Stimulated activated CD4-positive, alpha-beta T cell treated with anti-CD3 and anti-CD28 coated beads, Interleukin-12 subunit alpha, Interleukin-12 subunit beta, amount 100 ng/mL, for 24 hours (primary cell): ENCODE measurements at places on chromosomes 2 and 18.
A peak's percentile ranks its signal among the peaks of the same experiment; 100 is the strongest.

GRCh38 chr2:150938527-150938926 lies 323.1 kb downstream of the RBM43 start:
- no peak for DNase-seq

DNA sequence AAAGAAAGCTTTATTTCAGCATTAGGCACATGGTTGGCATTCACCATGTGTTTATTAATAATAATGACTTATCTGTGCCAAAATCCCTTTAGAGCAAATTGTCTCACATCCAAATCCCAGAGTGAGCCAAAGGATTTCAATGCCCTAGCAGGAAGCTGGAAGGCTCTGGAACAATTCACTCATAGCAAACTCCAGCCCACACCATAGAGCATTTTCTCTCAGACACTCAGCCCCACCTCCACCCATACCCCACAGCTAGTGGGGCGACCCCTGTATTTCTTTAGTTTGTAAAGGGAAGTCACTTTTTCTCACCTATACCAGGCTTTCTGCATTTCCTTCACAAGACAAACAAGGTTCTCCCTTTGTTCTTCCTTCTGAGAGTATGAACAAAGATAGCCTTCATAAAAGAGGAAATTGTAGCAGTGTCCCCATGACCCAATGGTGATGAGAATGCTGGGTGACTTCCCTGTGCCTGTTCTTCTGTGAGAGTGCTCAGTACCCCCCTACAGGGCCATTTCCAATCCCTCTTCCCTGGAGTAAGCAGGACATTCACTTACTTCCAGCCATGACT lies 100.1 kb upstream of the APCDD1 start:
- DNase-seq = no peak

DNA sequence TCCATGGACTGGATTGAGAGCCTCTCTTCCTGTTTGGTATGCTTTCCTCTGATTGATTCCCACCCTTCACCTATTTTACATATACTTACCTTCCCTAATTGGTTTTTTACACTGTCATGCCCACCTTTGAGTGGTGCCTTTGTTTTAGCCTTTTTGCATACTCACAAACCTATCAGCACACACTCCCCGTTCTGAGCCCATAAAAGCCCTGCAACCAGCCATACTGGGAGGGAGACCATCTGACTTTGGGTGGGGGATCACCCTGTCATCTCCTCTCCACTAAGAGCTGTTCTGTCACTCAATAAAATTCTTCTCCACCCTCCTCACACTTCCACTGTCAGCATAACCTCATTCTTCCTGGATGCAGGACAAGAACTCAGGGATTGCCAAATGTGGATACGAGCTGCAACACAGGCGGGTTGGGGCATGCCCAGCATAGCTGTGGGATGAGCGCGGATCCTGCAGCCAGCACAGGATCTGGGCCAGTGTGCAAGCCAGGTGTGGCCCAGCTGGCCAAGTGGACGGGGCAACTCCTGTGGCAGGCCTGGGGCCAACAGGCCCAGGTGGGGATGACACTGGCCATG lies 9.4 kb upstream of the MOB1A start:
- no peak for DNase-seq

GRCh38 chr2:76826691-76827090 lies 695.5 kb downstream of the LRRTM4 start:
- DNase-seq = no peak

- DNase-seq = no peak
Measured at GRCh38 chr2:155630760-155631159, 701.8 kb downstream of the NR4A2 start.

DNA sequence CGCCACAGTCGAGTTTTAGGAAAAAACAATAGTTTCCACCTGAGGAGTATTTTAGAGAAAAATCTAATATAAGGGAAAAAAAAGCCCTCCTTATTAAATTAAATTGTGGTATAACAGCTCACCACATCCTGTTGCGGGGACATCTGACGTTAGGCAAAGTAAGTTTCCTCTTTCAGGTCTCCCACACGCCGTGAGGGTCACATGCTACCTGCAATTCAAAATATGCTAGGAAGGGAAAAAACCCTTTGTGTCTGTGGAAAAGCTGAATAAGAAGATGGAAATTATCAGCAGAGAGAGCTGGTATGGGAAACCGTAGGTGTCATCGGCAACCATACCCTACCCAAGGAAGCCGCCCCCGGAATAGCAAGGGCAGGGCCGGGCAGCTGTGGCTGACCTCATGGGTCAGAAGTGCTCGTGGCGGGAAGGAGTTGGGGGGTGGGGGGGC lies 128.0 kb downstream of the NFATC1 start:
- peak; percentile 62 for DNase-seq

- DNase-seq = no peak
Measured at GRCh38 chr2:17475286-17475685, 43.0 kb downstream of the RAD51AP2 start.

DNA sequence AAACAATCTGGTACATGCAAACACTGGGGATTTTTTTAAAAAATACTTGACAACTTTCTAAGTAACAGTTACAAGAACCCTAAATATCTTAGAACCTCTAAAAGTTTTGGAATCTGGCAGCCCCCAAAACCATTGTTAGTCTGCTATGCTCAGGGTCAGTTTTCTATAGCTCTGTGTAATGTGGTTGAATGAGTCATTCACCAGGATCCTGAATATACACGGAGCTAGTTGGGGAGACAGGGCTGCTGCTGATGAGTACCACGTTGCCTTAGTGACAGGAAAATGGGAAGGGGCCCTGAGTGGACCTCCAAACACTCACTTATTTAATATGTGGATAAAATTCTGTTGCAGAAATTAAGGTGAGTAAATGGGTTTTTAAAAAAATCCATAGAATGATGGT lies 36.9 kb upstream of the TANC1 start:
- no peak for DNase-seq

DNA sequence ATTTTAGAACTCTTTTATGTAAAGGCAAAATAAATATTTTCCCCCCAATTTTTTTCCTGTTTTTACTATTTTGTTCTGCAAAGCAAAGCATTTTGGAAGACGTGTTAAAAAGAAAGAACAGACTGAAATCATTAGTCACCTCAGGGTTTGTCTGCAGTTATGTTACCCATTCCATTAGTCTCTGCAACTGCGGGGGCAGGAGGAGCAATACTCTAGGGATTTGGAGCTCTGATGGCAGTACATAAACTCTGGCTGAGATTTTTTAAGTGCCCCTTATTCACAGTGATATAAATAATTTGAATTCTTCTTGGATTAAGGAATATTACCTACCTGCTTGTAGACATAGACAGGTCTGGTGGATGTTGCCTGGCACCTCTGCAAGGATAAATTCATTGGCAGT lies 88.0 kb upstream of the CELF4 start:
- DNase-seq = no peak

GRCh38 chr2:142865924-142866323 lies 11.5 kb upstream of the KYNU start:
- no peak for DNase-seq

DNA sequence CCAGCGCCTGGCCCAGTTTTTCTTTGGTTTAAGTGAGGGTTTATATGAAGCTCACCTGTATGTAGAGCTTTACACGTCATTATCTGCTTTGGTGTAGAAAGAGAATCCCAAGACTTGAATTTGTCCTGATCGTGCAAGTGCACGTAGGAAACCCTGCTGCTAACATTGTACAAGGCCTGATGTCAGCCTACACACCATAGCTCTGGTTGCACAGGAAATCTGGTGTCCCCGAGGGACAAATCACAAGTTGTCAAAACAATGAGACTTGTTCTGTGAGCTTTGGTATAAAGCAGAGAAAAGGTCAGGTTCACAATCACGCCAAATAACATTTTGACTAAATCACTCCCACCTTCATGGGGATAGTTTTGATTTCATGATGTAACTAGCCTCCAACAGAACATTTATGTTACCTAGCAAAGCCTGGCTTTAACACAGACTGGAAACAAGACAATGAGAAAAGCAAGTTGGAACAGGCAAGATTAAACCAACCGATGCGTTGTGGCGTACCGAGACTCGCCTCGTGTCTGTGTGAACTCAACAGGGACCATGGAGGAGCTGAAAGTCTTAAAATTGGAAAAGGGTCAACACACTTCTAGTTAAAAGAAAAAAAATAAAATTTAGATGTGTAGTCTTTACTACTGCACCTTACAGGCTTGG lies 41.4 kb downstream of the ZAP70 start:
- DNase-seq = no peak

DNA sequence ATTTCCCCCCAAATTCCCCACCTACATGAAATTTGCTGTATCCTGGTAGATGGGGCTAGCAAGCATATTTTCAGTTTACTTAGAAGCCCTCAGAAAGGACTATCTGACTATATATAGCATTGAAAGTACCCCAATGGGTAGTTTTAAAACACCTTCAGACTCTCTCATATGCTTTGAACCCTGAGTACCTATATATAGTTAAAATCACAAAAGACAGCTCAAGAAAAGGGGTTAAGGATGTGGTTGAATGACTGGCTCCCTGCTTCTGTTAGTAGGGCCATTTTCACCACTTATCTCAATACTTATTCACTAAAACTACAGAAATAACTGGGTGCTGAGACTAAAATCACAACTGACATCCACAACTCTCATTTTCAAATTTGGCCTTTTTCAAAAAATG lies 18.5 kb downstream of the WDPCP start:
- DNase-seq = no peak

DNA sequence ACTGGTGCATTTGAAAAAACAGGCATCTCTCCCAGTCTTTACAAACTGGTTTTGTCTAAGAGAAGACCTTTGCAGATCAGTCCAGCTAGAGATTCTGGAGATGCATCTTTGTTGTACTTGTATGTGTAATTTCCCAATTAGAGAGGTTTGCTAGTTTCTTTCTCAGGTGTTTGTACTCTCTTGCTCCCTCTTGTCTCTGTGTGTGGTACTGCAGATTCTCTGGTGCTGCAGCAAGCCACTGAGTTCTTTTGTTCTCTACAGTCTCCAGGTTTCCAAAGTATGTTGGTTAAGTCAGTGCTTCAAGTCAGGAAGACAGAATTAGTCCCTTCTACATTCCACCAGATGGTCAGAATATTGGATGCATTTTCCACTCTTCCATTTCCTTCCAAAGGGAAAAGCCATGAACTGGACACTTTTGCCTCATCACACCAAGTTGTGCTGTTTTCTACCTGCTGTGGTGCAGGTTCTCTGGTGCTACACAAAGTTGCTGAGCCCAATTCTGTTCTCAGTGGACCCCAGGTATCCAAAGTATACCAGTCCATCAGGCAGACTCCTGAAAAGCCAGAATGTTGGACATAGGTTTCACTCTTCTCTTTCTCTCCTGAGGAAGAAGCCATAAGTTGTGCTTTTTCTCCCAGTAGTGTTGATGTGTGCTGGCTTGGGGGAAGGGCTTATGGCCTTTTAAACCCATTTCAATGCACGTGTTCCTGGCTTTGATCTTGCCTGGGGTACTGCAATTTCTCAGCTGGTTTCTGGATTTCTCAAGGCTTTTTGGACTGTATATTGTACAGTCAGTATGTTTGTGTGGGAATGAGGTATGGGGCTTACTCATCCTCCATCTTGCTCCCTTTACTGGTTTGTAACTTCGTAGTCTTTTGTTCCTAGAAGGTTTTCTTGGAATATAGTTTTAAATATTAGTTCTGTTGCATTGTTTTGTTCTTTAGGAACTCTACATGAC lies 29.8 kb downstream of the EPC2 start:
- DNase-seq = peak; percentile 11

GRCh38 chr2:124027182-124027581 lies 2.1 kb downstream of the CNTNAP5 start:
- DNase-seq = no peak

GRCh38 chr2:134368009-134368817 lies 114.3 kb downstream of the MGAT5 start:
- DNase-seq = no peak

DNA sequence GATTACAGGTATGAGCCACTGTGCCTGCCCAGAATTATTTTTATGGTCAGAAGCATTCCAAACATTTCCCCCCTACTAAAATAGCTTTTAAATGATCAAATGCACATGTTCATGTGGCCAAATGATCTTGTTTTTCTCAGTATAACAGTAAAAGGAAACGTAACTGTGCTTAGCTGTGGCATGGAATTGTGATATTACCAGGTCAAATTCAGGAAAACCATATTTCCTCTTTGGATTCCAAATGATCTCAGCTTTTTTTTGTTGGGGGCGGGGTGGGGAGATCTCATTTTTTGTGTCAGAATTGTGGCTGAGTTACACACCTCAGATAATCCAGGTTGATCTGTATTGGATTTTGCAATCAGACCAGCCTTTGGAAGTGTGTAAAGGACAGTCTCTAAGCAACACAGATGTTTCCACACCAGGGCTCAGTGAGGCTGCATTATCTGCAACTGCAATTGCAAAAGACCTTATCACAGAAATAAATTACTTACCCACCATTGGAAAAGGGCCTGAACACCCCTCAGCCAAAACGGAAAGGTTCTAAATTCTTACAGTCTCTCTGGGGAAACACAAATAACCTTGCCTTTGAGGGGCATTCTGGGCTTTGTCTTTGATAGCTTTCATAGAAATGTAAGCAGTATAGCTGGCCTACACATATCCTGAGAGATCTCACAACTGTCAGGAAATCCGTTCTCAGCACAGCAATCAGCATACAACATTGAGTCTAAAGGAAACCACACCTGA lies 8.4 kb downstream of the CASP10 start:
- DNase-seq = no peak

- no peak for DNase-seq
Measured at GRCh38 chr2:54912305-54912704, 137.9 kb downstream of the RTN4 start.

GRCh38 chr2:148508878-148509287 lies 135.7 kb upstream of the EPC2 start:
- DNase-seq = no peak

DNA sequence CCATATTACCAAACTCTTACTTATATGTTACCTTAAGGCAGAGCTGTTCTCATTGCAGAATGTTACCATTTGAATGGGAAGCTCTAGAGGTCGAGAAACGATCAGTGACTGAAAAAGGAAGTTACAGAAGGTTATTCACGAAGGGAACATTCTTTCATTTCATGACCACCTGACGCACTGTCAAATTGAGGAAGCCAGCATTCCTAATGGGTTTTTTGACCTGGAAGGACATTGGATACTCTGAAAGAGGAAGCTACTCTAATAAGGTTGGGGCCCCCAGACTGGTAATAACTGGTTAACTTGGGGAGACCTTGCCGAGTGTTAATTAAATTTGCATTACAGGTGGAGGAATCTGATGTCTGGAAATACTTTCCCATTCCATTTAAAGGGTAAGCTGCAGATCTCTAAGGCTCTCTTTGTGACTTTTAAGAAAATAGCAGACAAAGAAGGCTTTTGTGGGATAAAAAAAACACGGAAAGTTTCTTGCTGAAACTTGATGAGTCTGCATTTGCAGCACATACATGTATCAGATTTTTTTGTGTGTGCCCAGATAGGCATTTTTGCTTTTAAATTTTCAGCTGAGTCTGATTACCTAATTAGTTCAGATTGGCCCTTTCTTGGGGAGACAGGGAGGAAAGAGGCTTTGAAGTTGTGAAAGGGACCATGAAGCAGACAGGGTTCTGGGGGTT lies 137.1 kb downstream of the LTBP1 start:
- DNase-seq = no peak

- DNase-seq = no peak
Measured at GRCh38 chr18:44709307-44710126, 28.8 kb downstream of the SETBP1 start.

GRCh38 chr2:100142393-100142792 lies at the start of gene AFF3:
Gene AFF3 (minus strand): TSS chr2:100142590. CDS start chr2:100104454, 38,136 bp downstream.
- peak; percentile 46 for DNase-seq
